ENCODE measurements at places on chromosomes 7 and 10. TPM values are rescaled to one million over a fixed set of nuclear protein-coding genes. Genes with fewer than 3 reads are reported as not detected.
A peak's percentile ranks its signal among the peaks of the same experiment; 100 is the strongest.

DNA sequence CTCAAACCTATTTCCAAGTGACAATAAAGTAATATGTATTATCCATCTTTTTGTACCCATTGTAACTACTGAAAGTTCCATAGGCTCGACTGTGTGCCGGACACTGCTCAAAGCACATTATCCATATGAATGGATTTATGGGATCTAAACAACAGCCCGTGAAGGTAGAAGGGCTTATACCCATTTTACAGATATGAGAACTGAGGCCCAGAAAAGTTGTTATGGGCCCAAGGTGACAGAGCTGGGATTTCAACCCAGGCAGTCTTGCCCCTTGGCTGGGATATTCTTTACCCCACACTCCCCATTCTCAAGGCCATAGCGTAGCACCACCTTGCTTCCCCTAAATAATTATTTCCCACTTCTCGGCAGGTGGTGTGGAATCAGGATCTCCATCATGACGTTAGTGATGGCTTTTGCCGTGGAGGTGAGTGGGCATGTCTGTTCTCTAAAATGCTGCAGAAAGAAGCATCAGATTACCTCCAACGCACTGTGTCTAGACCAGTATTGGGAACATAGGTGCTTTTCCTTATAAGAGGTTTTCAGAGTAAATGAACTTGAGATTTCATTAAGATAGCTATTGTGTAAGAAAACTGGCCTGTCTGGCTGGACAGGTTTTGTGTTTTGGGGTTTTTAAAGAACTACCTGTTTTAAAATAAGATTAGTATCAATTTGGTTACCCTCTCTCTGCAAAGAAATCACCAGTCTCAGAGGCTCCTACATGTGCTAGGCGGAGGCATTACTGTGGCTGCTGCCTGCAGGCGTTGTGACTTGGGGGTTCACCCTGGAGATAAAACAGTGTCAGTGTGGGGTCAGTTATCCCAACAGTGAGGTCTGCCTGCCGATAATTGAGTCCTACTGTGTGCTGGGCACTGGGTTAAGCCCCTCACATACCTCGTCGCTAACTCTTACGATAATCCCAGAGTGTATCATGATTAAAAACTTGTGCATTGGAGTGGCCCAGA lies 85.1 kb upstream of the SDK1 start:
- no peaks in the 10 kb centered on the region for H3K27me3 ChIP-seq
- DNase-seq = no peak
- no peaks in the 10 kb centered on the region for H3K36me3 ChIP-seq
- peak overlapping the region; percentile 3 for H3K27ac ChIP-seq
- H3K4me1 ChIP-seq = peaks cover 6% of the 10 kb centered on the region

GRCh38 chr7:134890246-134891240 lies 95.8 kb upstream of the AGBL3 start:
- H3K27me3 ChIP-seq = no peaks in the 10 kb centered on the region
- peaks cover 4% of the 10 kb centered on the region for H3K4me1 ChIP-seq
- peak overlapping the region; percentile 1 for H3K4me3 ChIP-seq
- H3K27ac ChIP-seq = peak overlapping the region; percentile 11
- no peaks in the 10 kb centered on the region for H3K36me3 ChIP-seq

GRCh38 chr7:64187408-64187807 lies 19.6 kb upstream of the ZNF735 start:
- H3K4me3 ChIP-seq = no peak overlapping the region
- DNase-seq = no peak
- no peak overlapping the region for H3K27ac ChIP-seq
- H3K36me3 ChIP-seq = no peaks in the 10 kb centered on the region
- no peaks in the 10 kb centered on the region for H3K4me1 ChIP-seq

The HOXA7 gene
- total RNA-seq = 9.3 TPM

- H3K27ac ChIP-seq = no peak overlapping the region
- peaks cover 10% of the 10 kb centered on the region for H3K4me1 ChIP-seq
These were observed 180.0 kb upstream of the INHBA start for GRCh38 chr7:41882745-41883420.

DNA sequence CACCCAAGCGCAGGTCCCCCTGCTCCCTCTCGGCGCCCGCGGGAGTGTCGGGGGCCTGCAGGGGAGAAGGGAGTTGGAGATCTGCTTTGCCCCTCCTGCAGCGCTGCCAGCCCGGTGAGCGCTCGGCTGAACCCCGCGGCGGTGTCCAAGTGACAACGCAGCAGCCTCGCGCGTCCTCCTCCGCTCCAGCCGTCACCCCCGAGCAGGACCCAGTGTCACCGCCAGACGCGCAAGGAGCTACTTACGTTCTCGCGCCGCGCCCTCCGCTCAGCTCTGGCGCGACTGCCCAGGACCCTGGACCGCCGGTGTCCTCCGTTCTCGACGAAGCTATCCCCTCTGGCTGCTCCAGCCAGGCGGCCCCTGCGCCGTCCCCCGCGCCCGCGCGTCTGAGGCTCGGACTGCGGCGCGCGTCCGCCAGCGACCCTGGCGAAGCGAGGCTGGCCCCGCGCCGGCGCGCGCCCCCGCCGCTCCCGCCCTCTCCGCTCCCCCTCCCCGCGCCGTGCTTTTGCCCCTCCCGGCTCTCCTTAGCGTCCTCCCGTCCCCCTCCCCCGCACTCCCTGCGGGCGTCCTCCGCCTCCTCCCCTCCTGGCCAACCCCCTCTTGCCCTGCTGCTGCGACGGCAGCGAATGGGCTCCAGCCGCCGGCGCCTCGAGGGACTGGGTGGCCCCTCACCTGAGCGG lies at the start of gene NRCAM:
TSS of gene NRCAM (minus strand) at position 439 of the 680 bp plus-strand sequence. CDS start 216,372 bp downstream, outside the sequence.
- H3K27me3 ChIP-seq = no peaks in the 10 kb centered on the region
- H3K4me1 ChIP-seq = no peaks in the 10 kb centered on the region
- peak; percentile 44 for DNase-seq
- H3K36me3 ChIP-seq = no peaks in the 10 kb centered on the region
- H3K27ac ChIP-seq = no peak within 1 kb of the TSS

GRCh38 chr7:111758332-111758731 lies 196.0 kb upstream of the IMMP2L start:
- H3K4me1 ChIP-seq = peaks cover 4% of the 10 kb centered on the region
- H3K4me3 ChIP-seq = no peak overlapping the region
- H3K36me3 ChIP-seq = no peaks in the 10 kb centered on the region
- no peak overlapping the region for H3K27ac ChIP-seq

DNA sequence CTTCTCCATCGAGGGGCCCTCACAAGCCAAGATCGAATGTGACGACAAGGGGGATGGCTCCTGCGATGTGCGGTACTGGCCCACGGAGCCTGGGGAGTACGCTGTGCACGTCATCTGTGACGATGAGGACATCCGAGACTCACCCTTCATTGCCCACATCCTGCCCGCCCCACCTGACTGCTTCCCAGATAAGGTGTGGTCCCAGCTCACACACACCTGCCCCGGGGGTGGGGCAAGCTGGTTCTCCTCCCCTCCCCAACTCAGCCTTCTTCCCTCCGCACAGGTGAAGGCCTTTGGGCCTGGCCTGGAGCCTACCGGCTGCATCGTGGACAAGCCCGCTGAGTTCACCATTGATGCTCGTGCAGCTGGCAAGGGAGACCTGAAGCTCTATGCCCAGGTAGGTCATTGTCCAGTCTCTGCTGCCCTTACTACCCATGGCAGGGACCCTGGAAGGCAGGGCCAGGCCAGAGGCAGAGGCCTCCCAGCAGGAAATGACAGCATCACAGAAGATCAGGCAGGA lies 11.0 kb downstream of the FLNC start:
- DNase-seq = peak; percentile 74
- H3K27ac ChIP-seq = no peak overlapping the region
- peaks cover 9% of the 10 kb centered on the region for H3K36me3 ChIP-seq
- no peaks in the 10 kb centered on the region for H3K4me1 ChIP-seq

The COL17A1 gene
- 1.5 TPM for total RNA-seq

GRCh38 chr7:104862719-104863118 lies 151.3 kb upstream of the KMT2E start:
- DNase-seq = no peak
- H3K36me3 ChIP-seq = no peaks in the 10 kb centered on the region
- no peak overlapping the region for H3K4me3 ChIP-seq
- peaks cover 6% of the 10 kb centered on the region for H3K27me3 ChIP-seq

GRCh38 chr7:92633211-92633906 lies 43.2 kb upstream of the FAM133B start:
- DNase-seq = no peak
- H3K36me3 ChIP-seq = no peaks in the 10 kb centered on the region
- H3K4me3 ChIP-seq = no peak overlapping the region
- H3K4me1 ChIP-seq = no peaks in the 10 kb centered on the region
- no peak overlapping the region for H3K27ac ChIP-seq

DNA sequence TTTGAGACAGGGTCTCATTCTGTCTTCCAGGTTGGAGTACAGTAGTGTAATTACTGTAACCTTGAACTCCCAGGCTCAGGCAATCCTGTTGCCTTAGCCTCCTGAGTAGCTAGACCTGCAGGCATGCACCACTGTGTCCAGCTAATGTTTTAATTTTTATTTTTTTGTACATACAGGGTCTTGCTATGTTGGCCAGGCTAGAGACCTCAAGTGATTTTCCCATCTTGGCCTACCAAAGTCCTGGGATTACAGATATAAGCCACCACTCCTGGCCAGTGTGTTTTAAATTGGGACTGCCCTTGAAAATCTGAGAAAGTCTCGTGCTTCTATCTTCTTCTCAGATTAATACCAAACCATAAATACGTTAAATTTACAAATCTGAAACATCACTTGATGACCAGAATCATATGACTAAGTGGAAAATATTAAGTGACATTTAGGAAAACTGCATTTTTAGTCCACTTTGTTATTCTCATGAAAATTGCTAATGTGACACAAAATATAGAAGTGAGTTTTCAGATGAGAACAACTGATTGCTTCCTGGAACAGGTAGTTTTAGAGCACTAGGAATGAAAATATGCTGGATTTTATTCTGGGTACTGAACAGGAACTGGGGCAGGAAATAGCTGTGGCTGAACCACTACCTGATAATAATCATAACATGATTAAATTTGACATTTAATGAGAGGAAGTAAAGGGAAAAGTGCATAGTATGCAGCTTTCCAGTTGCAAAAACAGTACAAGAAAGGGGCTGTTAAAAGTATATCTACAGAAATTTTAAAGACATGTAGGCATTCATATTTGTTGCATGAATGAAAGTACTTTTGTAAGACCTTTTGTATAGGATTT lies 4.2 kb downstream of the PHTF2 start:
- no peak for DNase-seq
- H3K27ac ChIP-seq = no peak overlapping the region
- H3K4me3 ChIP-seq = no peak overlapping the region
- H3K27me3 ChIP-seq = no peaks in the 10 kb centered on the region

DNA sequence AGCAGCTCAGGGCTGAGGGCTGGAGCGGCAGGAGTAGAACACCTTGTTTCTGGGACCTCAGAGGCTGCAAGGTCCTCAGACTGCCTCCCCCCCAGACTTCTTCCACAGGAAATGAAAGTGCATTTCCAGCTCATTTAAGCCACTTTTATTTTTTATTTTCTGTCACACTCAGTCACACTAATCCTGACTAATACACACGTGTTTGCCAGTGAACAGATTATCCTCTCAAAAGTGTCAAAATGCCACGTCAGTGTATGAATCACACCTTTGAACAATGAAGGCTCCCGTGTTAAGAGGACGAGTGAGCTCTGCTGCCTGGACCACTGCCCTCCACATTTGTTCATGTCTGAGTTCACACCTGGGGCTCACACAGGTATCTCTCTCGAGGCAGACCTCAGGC lies 488.5 kb downstream of the DNAJB6 start:
- H3K36me3 ChIP-seq = no peaks in the 10 kb centered on the region
- no peaks in the 10 kb centered on the region for H3K27me3 ChIP-seq
- no peak for DNase-seq
- no peak overlapping the region for H3K27ac ChIP-seq
- no peak overlapping the region for H3K4me3 ChIP-seq

The PKD2L1 gene
- total RNA-seq = 0.71 TPM

GRCh38 chr10:108358912-108359311 lies 1194.4 kb upstream of the SORCS1 start:
- no peaks in the 10 kb centered on the region for H3K4me1 ChIP-seq
- H3K4me3 ChIP-seq = no peak overlapping the region
- DNase-seq = no peak
- no peaks in the 10 kb centered on the region for H3K27me3 ChIP-seq
- H3K27ac ChIP-seq = no peak overlapping the region

DNA sequence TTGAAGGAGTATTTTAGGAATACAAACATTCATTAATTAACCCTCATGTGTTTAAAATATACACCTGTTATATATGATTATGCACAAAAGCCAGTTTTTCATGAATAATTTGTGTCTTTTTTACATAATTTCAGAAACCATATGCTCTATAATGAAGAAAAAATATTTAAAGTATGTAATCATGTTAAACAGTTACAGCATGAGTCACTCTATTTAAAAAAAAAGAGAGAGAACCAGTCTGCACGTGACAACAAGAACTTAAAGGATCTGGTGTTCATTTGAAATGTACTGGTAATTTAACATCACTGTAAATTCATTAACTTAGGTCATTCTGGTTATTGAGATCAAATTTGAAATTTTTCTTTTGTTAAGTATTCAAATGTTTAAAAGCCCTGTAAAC lies 228.5 kb downstream of the CACNB2 start:
- no peak for DNase-seq
- no peaks in the 10 kb centered on the region for H3K36me3 ChIP-seq
- no peaks in the 10 kb centered on the region for H3K4me1 ChIP-seq
- no peak overlapping the region for H3K27ac ChIP-seq
- no peak overlapping the region for H3K4me3 ChIP-seq

DNA sequence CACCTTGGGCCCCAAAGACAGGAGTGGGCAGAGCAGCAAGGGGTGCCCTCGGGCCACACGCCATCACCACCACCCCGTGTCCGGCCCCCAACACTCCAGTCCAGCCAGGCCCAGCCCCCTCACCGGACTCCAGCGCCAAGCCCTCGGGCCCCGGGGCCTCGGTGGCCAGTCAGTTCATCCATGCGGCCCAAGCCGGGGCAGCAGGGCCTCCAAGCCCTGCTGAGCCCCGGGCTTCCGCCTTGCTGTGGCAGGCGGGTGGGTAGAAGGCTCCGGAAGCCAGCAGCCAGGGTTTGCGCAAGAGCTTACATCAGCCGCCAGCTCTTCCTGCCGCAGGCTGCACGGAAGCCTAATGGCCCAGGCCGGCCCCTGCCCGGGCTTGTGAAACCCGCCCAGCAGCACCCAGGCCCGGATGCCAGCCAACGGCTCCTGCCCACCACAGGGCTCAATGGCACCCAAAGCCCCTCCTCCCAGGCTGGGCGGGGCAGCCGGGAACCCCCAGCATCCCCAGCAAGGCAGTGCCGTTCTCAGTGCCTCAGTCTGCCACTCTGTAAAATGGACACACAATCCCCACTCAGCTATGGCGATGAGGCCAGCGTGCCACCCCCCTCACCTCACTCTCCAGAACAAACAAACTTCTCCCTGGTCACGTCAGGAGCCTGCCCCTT lies 26.5 kb downstream of the TNRC18 start:
- no peak overlapping the region for H3K27ac ChIP-seq
- no peaks in the 10 kb centered on the region for H3K27me3 ChIP-seq
- H3K4me1 ChIP-seq = no peaks in the 10 kb centered on the region
- peak; percentile 95 for DNase-seq

- H3K4me3 ChIP-seq = no peak overlapping the region
- H3K36me3 ChIP-seq = no peaks in the 10 kb centered on the region
These were observed 30.6 kb downstream of the ECHDC3 start for GRCh38 chr10:11772575-11773288.

The ST7 gene
- total RNA-seq = 35.3 TPM

Data from aorta (tissue), 5 donors.